ENCODE measurements at places on chromosomes 6 and 20.

DNA sequence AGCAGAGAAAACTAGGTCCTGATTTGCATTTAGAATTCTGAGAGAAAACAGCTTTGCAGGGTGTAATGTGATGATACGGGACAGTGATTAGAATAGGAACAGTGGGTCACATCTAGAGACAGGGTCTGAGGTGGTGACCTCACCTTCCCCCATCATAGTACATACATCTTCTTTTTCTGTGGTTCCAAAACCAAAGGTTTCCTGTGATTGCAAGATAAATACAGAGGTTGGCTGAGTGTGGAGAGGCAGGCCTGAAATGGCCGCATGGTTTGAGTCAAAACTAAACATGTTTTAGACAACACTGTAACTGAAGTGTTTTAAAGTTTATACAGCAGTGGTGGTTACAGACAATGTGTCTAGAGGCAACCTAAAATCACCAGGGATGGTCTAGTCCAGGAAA lies 10.4 kb upstream of the NT5DC1 start:
- DNase-seq: no peak

- no peak for DNase-seq
These were observed 118.1 kb downstream of the RWDD2A start for GRCh38 chr6:83311231-83311630.

GRCh38 chr6:21173031-21173430 lies 420.5 kb upstream of the SOX4 start:
- no peak for DNase-seq

GRCh38 chr6:106973836-106974335 lies 643 bp downstream of the CD24 start:
- no peak for DNase-seq

DNA sequence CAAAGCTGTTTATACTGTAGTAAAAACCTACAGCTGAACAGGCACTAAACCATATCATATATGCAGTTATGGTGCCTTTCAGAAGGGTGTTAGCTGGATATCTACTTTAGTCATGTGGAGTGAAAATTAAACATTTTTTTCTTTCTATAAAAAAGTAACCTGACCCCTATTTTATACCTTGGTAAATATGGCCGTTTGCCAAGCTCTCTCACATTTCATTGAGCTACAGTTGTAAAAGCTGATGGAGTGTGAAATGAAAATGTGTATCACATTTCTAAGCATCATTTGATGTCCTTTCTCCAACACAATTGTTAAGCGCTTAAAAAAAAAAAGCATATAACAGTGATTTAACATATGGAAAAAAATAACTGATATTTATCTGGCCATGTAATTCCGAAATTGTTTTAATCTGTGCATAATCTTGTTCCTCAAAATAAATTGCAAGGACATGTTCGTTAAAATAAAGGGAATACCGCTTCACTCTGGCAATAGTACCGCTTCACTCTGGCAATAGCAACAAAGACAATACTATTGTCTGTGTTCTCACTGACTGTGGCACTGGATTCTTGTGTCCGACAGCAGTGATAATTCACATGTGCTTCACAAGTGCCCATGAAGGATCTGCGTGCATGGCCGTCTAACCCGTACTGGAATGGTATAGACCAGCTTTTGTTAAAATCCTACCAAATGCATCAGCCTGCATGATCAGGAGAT lies 391.8 kb upstream of the SOX4 start:
- no peak for DNase-seq

GRCh38 chr20:57943950-57944349 lies 234.1 kb upstream of the PMEPA1 start:
- no peak for DNase-seq

DNA sequence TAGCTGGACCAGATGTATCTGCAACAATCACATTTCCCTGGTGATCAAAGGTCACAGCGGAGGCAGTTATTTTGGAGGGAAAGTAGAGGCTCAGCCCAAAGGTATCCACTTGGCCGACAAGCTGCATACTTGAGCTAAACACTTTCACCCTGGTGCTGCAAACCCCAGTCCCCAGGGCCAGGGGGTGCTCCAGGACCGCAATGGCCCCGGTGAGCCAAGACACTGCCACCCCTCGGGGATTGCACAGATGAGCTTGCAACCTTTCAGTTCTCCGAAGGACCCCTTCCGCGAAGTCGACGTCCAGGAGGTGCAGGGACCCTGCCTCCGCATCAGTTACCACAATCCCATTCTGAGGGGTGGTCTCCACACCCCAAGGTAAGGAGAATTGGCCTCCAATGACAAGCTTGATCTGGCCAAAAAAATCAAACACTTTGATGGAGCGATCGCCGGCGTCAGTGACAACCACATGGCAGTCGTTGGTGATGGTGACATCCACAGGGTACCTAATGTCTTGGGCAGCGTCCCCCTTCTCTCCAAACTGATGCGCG lies 823 bp downstream of the NHLRC1 start:
- no peak for DNase-seq

DNA sequence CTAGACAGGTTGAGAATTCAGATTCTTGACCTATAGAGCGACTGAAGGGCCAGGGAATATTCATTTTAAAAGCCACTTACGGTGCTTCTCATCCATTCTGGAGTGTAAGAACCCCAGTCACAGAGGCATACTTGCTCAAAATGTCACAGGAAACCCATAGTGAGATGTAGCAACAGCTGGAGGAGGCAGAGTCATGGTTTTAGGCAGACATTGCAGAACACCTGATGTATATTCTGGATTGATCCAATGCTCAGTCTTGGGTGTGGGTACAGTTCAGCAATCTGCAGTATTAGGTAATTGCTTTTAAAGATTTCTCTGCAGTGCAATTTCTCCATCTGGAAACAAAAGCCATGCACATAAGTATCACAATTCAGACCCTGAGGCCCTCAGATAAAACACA lies 137.4 kb upstream of the SLC22A23 start:
- no peak for DNase-seq
